Skin of body (tissue), 3 donors: ENCODE measurements at places on chromosomes 5 and 9. TPM values are rescaled to one million over a fixed set of nuclear protein-coding genes. Genes with fewer than 3 reads are reported as not detected.

- DNase-seq: no peak
Measured at GRCh38 chr5:150766251-150766650, 7.4 kb upstream of the DCTN4 start.

DNA sequence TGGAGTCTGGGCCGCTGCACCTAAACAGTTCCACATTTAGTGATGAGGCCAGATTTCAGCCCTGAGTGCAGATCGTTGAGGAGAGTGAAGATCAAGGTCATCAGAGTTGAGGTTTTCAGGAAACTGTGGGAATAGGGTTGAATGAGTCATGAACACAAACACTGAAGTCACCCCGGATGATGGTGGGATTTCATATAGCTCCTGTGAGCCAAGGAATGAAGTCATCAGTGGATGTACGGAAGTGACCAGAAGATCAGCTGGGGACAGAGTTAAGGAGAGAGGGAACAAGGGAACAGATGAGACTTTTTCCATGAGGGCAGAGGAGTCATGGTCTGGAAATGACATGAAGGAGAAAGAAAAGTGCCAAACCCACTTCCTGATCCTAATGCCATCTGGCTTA is 36.5 kb downstream of the PALM2AKAP2 start:
- DNase-seq: peak; percentile 74

DNA sequence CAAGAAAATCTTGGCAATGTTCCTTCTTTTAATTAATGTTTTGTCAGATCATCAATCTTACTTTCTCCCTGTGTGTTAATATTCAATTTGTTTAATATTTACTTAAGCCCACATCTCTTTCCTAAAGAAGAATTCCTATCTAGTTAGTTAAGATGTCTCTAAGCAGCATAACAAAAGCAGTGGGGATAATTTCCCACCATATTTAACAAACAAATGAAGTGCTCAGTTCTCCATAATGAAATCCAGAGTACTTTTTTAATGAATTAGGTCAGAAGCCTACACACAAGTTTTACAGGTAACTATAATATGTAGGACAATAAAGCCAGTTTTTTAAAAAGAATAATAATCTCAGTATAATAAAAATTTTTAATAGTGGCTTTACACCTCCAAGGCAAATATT is 1918.8 kb downstream of the EFNA5 start:
- no peak for DNase-seq

The PCDHGC5 gene
- total RNA-seq: 2.9 TPM

GRCh38 chr5:9774472-9775079 is 144.4 kb upstream of the TAS2R1 start:
- DNase-seq: no peak

- no peak for DNase-seq
Measured at GRCh38 chr9:133112663-133113026, 8.4 kb downstream of the RALGDS start.

- no peak for DNase-seq
Measured at GRCh38 chr5:28249771-28250415, 1211.5 kb upstream of the CDH9 start.

- DNase-seq: no peak
Measured at GRCh38 chr5:143114481-143114880, 289.0 kb downstream of the NR3C1 start.

The CDKN2B gene
- total RNA-seq: 10.3 TPM

- peak; percentile 38 for DNase-seq
Measured at GRCh38 chr5:107572715-107573368, 97.9 kb downstream of the EFNA5 start.

GRCh38 chr5:135253601-135254178 is 145.3 kb downstream of the MACROH2A1 start:
- DNase-seq: no peak

GRCh38 chr5:76685704-76686103 is 30.2 kb upstream of the F2R start:
- DNase-seq: no peak

The SV2C gene
- total RNA-seq: 0.10 TPM

DNA sequence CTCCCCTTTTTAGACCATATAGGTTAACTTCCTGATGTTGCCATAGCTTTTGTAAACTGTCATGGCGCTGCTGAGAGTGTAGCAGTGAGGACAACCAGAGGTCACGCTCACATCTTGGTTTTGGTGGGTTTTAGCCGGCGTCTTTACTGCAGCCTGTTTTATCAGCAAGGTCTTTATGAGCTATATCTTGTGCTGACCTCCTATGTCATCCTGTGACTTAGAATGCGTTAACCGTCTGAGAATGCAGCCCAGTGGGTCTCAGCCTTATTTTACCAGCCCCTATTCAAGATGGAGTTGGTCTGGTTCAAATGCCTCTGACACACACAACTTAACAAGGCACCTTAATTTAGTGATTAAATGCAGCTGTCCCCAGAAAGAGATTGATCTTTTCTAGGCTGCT is 23.9 kb upstream of the KDM4C start:
- no peak for DNase-seq
